ENCODE measurements at places on chromosomes 6 and 20.

DNA sequence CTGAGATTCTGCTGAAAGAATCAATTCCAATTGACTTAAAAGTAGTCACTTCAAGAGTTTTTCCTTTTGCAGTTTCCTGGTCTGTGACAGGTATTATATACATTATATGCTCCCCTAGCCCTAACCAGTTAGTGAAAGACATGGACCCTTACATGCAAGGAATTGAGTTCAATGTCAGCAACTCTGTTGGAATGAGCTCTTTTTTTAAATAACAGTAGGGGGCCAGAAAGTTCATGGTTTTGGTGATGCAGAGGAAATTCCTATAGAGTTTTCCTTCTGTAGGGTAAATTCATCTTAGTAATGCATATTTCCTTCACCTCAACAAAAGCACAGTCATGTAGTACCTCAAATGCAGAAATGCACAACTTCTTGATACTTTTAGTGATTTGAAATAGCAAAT lies 172.2 kb downstream of the KIF6 start:
- no peak for DNase-seq

DNA sequence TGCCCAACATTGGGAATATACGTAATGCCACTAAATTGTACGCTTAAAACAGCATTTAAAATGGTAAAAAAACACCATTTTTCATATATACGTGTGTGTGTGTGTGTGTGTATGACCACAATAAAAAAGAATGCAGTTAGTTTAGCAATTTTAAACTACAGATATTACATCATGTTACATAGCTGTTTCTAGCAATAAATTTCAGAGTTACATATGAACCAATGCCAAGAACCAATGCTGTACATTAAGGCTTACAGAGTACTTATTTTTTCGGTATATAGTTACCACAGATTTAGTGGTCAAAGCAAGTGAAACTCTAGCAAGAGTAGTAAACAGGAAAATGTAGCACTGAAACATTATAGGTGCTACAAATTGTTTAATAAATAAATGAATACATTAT lies 119.3 kb downstream of the PDE10A start:
- no peak for DNase-seq

DNA sequence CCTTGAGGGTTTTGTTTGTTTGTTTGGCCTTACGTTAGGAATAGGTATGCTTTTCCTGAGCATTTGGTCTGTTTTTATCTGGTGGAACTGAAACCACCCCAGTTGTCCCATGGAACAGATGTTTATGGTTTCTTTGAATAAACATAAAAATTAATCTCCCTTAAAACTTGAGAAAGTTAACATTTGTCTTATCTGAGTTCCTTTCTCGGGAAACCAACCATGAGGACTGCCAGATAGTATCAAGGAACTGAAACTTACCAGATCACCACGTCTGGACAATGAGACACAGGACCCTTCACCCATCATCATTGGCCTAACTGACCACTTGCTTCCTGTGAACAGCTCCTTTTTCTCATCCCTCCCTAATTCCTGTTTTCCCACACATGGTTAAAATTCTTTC lies 15.3 kb upstream of the HECA start:
- no peak for DNase-seq

DNA sequence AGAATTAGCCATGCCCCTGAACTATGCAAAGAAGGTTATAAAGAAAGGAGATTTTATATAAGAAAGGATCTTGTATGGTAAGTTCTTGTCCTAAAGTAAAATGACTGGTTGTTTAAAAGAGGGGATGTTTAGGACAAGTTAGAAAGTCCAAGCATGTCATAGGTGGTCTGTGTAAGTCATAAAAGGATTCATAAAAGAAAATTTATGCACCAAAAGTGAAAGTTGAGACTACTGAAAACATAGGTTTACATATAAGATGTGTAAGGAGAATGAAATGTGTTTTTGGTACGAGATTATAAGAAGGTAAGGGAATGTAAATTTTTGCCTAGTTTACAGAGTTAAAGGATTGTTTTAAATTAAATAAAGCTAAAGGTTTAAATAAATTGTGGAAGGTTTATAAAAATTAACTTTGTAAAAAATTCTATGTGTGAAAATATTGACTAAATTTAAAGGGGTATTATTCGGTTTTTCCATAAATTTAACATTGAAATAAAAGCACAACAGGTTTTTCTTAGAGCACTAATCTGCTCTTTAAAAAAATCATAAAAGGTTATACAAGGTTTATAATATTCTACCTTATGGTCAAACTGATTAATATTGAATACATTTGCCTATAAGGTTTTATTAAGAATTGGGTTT lies 93.6 kb upstream of the UST start:
- DNase-seq: no peak

- DNase-seq: no peak
These were observed 61.4 kb upstream of the APCDD1L start for GRCh38 chr20:58576603-58576970.

DNA sequence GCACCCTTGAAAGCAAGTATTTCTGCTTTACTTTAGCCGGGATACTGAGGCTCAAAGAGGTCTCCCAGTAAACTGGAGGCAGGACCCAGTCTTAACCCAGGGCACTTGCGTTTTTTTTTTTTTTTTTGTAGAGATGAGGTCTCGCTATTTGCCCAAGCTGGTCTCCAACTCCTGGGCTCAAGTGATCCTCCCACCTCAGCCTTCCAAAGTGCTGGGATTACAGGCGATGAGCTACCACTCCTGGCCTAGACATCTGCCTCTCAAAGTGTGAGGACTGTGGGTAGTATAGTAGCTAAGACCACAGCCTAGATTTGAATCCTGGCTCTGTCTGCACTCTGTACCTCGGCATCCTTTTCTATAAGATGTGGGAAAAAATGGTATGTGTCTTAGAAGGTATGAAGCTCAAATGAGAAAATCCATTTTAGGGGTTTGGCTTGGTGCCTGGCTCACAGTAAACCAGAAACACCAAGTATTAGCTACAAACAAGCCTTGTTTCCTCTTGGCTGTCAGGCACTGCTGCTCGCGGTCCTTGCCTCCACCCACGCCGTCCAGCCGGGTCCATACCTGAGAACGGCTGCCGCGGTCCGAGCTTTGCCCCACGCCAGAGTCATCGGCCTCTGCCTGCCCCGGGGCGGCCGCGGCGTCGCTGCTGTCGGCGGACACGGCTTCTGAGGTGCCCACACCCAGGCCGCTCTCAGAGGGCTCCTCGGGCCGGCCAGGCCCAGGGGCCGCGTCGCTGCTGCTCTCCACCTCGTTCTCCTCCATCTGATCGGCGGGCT lies 1.2 kb downstream of the ZNF335 start:
- no peak for DNase-seq

GRCh38 chr6:99016355-99016754 lies 68.6 kb upstream of the FBXL4 start:
- DNase-seq: no peak

DNA sequence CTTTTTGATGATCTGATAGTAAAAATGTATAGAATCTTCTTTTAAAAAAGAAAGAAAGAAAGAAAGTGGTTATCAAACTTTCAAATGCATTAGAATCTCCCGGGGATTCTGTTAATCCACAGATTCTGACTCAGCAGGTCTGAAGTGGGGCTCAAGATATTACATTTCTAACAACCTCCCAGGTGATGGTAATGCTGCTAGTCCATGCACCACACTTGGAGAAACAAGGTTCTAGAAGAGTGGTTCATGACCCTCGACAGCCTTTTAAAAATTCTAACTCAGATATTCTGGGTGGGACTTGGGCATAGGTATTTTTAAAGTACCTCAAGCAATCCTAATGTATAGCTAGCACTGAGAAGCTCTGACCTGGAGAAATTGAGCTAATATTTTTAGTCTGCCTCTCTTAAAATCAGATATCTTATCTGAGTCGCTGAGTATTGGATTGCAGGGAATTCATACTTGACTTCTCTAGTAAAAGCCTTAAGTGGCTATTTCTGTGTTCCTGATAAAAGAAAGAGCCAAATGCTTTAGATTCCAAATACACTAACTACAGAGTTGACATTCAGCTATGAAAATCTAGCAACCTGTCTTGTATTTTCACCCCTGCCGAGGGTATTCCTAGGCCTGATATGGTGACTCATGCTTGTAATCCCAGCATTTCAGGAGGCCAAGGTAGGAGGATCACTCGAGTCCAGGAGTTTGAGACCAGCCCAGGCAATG lies 252.4 kb downstream of the PHACTR1 start:
- no peak for DNase-seq

DNA sequence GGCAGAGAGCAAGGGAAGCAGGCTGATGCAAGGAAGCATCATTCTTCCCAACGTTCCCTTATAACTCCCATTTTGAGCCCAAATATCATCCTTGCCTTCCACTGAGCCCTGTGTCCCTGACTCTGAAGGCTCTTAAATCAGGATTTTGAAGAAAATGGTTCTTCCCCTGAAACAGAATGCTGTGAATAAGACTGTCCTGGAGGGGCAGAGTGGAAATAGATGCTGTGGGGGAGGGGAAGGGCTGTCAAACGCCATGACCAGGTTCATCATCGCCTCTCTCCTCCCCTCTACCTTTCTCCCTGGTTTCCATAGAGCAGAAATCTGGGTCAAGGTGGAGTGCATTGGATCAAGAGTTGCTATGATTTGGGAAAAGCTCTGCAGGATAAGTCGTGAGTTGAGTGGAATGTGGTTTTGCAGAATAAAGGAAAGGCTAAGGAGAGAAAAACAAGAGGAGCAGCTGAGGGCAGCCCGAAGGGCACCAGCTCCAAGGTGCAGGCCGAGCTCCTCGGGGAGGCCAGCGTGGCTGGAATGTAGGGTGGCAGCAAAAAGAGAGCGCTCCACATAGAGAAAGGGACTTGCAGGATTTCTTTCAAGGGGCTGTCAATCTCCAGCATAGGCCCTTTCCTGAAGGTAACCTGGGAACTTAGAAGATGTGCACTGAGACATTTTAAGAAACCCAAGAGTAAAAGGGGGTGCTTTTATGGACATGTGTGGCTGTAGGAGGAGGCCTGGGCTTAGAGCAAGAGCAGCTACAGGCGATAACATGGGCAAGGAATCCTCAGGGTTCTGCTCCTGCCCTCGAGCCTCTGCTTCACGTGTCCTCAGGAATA lies 120.8 kb upstream of the CDYL start:
- no peak for DNase-seq

DNA sequence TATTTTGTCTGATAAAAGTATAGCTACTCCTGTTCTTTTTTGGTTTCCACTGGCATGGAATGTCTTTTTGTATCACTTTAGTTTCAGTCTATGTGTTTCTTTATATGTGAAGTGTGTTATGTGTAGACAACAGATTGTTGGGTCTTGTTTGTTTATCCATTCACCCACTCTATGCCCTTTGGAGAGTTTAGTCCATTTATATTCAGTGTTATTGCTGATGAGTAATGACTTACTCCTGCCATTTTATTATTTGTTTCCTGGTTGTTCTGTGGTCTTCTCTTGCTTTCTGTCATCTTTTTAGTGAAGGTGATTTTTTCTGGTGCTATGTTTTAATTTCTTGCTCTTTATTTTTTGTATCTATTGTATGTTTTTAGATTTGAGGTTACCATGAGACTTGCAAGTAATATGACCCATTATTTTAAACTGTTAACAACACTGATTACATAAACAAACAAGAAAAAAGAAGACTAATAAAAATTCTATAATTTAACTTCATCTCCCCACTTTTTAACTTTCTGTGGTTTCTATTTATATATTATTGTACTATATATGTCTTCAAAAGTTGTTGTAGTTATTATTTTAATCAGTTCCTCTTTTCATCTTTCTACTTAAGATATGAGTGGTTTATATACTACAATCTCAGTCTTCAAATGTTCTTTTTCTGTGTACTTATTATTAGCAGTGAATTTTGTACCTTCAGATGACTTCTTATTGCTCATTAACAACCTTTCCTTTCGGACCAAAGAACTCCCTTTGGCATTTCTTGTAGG lies 323.4 kb downstream of the BTBD9 start:
- no peak for DNase-seq

DNA sequence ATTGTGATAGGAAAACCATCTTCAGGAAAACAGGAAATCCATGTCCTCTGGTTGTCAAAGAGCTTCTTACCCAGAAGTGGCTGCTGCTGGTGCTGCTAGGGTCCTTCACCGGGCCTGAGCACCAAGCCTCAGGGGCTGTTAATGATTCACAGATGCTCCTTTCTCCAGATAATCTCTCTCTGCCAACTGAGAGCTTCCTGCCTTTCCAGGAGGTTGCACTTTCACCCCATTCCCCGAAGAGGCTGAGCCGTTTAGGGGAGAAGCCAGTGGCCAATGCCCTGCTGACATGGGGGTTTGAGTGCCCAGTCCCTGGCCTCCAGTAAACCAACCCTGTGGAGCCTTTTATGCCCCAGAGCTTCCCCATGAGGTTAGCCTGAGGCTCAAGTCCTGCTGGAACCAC lies 122.4 kb downstream of the CBLN4 start:
- DNase-seq: no peak

- DNase-seq: no peak
These were observed 146.4 kb downstream of the ERMARD start for GRCh38 chr6:169897601-169898358.

DNA sequence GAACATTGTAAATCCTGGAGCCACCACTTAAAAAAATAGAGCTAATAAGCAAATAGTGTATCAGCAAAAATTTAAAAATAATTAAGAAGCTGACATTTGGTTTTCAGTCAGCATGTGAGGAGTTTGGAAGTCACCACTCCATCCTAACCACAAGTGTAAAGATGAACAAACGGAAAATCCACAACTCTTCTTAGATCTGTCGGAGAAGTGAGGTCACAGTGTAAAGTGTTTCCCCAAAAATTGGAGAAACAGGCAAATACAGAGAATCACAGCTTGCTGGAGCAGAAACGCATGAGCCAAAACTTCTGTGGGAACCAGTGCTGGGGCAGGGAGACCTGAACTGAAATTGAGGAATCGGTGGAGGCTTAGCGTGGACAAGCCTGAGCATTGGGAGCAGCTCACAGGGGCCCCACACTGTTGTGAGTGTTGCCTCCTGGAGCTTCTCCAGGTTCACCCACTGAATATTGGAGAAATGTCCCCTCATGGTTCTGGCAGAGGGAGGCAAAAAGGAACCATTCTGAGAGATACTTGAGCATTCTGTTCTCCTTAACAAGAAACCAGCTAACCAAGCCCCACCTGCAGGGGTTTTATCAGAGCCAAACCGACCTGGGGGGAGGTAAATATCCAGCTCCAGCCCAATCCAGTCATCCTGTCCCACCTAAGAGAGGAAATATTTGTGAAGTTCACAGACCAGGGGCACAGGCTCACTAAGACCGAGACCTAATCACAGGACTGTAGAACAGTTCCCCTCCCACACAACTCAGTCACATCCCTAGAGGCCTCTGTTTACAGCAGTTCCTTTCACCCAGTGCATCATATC lies 192.0 kb downstream of the ERMARD start:
- DNase-seq: no peak

GRCh38 chr6:53999088-53999755 lies 112.0 kb upstream of the MLIP start:
- no peak for DNase-seq

Measured in stimulated activated CD8-positive, alpha-beta memory T cell treated with anti-CD3 and anti-CD28 coated beads, Interleukin-15, amount 100 ng/mL, for 48 hours (primary cell).